NCI-H1930 (cell line): ENCODE measurements at places on chromosomes 7 and 10.

- peak; percentile 8 for DNase-seq
Observed at GRCh38 chr10:25725917-25726716, 207.9 kb upstream of the MYO3A start.

DNA sequence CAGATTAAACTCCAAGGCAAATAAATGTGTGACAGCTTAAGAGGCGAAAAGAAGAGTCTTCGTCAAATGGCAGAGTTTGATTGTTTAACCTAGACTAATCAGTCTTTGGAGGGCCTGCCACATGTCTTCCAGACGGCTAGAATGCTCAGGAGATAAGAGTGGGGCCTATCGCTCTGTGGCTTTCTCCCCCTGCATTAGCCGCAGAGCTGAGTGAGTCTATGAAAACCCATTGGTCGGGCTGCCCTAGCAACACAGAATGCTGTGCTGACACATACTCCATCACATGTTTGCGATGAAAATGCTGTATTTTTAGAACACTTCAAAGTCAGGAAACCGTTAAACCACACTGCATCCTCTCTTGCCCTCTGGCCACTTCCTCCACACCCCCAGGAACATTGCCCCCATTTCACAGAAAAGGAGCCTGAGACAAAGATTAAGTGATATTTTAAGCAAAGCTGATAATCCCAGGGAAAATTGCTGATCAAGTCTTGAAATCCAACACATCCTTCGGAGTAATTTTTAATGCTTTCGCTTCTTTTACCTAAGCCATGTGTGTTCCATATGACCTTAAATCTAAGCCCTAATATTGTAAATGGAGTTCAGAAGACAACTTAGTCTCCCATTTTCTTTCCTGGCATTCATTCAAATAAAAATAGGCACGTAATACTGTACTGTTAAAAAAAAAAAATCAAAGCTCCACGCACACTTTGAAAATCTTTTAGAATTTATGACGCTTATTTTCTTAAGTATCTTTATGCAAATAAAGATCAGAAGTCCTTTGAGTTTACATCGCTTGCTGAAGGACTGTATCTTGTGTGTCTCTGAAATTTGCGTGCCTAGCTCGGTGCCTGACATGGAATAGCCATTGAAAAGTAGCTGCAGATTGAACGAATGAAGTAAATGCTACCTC, 161.2 kb downstream of the CELF2 start:
- DNase-seq = no peak

GRCh38 chr10:75776738-75777504, 345.5 kb downstream of the LRMDA start:
- peak; percentile 63 for DNase-seq

DNA sequence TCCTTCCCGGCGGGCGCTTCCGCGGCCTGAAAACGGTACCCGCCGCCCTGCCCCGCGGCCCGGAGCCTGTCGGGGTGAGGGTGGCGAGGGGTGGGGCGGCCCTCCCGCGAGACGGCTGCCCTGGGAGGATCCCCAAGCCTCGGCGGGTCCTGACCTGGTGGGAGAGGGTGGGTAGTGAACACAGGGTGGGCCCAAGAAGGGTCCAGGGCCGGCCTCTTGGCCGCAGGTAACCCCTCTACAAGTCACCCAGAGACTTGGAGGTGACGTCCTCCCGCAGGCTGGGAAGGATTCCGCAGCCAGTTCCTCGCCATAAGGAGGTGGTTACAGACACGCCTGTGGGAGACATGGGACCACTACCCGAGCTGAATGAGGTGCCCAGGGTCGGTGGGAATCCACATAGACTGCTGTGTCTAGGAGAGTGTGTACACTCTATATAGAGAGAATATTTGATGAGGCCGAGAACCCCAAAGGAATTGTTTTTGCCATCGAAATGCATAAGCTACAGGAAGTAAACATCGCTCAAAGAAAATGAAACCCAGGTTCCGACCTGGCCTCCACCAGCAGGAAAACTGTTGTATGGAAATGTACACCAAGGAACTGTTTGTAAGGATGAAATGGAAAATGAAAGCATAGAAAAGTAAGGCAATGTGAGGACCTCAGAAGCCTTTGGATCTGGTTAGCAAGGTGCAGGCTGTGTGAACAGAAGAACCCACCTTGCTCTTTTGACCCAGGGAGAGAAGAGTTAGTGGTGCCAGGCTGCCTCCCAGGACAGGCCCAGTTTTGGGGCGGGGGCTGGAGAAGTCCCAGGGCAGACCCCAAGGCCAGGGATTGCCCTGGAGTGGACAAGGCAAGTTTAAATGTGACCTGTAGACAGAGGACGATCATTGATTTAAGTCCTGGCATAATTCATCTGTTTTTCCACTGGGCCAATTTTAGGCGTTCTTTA, 659 bp downstream of the OPTN start:
- DNase-seq = no peak
